Adrenal gland (tissue), 19 donors: ENCODE measurements at places on chromosomes 6 and 20. TPM values are rescaled to one million over a fixed set of nuclear protein-coding genes. Genes with fewer than 3 reads are reported as not detected.
A peak's percentile ranks its signal among the peaks of the same experiment; 100 is the strongest.

Gene TP53TG5
- total RNA-seq: not detected

Gene DDO
- 13.7 TPM for total RNA-seq

Gene SUPT3H
- 56.2 TPM for total RNA-seq

Gene CDK5RAP1
- 24.8 TPM for total RNA-seq

Gene ACTL10
- 2.3 TPM for total RNA-seq

- H3K27me3 ChIP-seq: no peaks in the 10 kb centered on the region
- H3K36me3 ChIP-seq: no peaks in the 10 kb centered on the region
- H3K27ac ChIP-seq: no peak overlapping the region
These were observed 91.2 kb upstream of the EEF1E1 start for GRCh38 chr6:8193541-8193940.

- H3K36me3 ChIP-seq: no peaks in the 10 kb centered on the region
- no peak overlapping the region for H3K27ac ChIP-seq
- DNase-seq: no peak
- H3K4me1 ChIP-seq: no peaks in the 10 kb centered on the region
- no peak overlapping the region for H3K4me3 ChIP-seq
These were observed 89.0 kb downstream of the PSMB1 start for GRCh38 chr6:170464080-170464479.

GRCh38 chr20:54706581-54706980 is 231.2 kb downstream of the DOK5 start:
- H3K27ac ChIP-seq: no peak overlapping the region
- H3K36me3 ChIP-seq: no peaks in the 10 kb centered on the region
- no peak overlapping the region for H3K4me3 ChIP-seq
- no peaks in the 10 kb centered on the region for H3K27me3 ChIP-seq
- no peaks in the 10 kb centered on the region for H3K4me1 ChIP-seq

- H3K36me3 ChIP-seq: no peaks in the 10 kb centered on the region
- DNase-seq: peak; percentile 12
- H3K27me3 ChIP-seq: no peaks in the 10 kb centered on the region
- no peak overlapping the region for H3K4me3 ChIP-seq
- H3K4me1 ChIP-seq: no peaks in the 10 kb centered on the region
- no peak overlapping the region for H3K27ac ChIP-seq
These were observed 21.1 kb downstream of the RTN4IP1 start for GRCh38 chr6:106608080-106608668.

DNA sequence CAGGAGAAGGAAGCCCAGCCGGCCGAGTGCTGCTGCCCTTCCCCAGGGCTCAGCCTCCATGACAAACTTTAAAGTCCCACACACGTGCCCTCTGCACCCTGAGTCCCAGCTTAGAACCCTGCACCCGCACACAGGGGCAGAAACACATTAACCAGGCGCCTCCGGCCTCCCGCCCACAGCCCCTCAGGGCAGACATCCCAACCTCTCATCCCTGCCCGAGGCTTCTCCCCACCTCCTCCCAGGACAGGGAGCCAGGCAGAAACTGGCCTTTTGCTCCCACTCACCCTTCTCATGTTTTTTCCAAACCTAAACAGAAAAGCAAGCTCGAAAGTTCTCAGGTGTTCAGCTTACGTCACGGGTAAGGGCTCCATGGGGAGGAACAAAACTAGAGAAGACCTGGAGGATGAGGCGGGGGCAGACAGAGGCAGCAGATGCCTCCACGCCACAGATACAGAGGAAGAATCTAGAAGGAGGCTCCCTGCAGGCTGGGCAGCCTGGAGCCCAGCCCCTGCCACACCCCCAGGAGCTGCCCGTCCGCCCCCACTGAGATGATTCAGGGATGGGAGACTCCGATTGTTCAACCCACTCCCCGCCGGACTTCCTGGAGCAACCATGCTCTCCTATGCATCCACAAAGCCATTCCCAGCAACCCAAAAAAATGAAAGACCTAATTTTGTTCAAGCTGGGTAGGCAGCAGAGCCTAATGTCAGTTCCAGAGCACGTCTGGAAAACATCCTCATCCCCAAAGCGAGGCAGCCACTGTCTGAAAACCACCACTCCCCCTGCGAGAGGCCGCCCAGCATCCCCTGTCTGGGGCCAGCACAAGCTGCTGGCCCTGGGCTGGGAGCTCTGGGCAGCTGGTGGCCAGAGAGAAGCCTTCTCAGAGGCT is 8.8 kb downstream of the KCNQ2 start:
- H3K4me1 ChIP-seq: no peaks in the 10 kb centered on the region
- no peak overlapping the region for H3K4me3 ChIP-seq
- H3K27me3 ChIP-seq: peaks cover 8% of the 10 kb centered on the region
- no peaks in the 10 kb centered on the region for H3K36me3 ChIP-seq

DNA sequence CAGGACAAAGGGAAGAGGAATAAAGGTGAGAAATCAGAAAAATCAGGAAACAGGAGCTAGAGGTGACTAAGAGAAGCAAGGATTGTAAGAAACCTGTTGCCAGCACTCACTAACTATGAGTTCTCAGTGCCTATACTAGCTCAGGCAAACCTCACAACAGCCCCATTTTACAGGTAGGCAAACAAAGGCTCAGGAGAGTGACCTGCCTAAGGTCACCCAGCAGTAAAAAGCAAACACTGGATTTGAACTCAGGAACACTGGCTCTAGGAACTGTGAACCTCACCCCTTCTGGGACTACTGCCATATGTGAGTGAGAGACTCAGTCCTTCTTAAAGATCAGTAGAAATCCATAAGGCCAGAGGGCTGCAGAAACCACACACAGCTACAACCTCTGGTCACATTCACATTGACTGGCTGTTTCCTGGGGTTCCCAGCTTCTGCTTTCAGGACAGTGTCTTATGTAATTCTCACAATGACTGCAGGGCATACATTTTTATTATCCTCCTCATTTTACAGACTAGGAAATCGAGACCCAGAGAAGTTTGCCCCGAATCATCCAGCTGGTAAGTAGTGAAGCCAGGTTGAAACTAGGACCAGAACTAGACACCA is 80.7 kb upstream of the MAFB start:
- DNase-seq: no peak
- H3K27me3 ChIP-seq: no peaks in the 10 kb centered on the region

GRCh38 chr20:4017051-4017712 is 1.8 kb upstream of the RNF24 start:
- H3K27me3 ChIP-seq: no peaks in the 10 kb centered on the region
- H3K36me3 ChIP-seq: no peaks in the 10 kb centered on the region
- no peaks in the 10 kb centered on the region for H3K4me1 ChIP-seq

DNA sequence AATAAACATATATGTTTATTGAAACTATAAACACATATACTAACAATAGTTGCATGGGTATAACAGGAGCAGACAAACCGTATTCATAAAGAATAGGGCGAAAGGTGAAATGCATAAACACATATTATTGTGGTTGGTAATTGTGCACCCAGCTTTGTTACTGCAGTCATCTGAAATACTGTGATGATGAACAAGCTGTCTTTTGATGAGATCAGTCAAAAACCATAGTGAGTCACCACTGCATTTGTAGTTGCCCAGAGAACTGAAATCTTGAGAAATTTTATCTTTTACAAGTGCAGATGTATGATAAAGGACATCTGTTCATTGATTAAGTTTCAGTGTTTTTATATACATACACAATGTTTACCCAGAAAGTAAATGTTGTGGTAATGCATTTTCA is 133.7 kb downstream of the MYO6 start:
- H3K4me1 ChIP-seq: peaks cover 5% of the 10 kb centered on the region
- no peaks in the 10 kb centered on the region for H3K36me3 ChIP-seq
- DNase-seq: no peak
- no peak overlapping the region for H3K27ac ChIP-seq

DNA sequence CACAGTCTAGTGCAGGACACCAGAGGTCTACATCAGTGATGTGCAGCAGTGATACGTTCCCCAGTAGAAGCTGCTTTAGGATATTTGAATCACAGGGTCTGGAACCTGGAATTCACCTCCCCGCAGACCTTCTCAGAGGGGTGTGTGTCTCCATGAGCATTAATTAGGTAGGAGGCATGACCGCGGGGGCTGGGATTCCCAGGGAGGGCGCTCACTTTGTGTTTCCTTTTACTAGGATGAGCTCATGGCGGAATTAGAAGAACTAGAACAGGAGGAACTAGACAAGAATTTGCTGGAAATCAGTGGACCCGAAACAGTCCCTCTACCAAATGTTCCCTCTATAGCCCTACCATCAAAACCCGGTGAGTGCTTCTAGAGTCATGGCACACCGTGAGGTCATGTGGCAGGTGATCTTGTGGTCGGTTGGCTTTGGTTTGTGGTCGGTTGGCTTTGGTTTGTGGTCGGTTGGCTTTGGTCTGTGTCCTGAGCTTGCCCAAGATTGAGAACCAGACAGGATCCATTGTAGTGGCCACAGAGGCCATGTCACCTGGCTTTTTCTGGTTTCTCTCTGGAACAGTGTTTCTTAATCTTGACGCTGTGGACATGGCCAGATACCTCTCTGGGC is 40.8 kb downstream of the CHMP4B start:
- H3K4me1 ChIP-seq: no peaks in the 10 kb centered on the region
- H3K27me3 ChIP-seq: no peaks in the 10 kb centered on the region
- no peak overlapping the region for H3K27ac ChIP-seq
- no peak for DNase-seq

DNA sequence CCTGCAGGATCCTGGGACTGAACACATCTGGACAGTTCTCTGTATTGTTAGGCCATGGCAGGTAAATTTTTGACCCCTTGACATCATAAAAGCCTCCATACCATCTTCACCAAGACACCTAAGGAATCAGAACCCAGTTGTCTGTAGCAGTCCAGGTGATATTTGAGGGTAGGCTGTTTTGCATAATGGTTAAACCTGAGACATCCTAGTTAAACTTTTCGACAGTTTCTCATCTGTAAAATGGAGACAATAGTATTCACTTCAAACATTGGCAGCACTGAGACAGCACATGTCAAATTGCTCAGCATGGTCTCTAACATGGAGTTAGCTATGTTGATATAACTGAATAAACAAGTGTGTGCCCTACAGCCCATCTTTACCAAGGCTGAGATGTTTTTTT is 24.8 kb downstream of the C6orf62 start:
- no peak for DNase-seq
- H3K36me3 ChIP-seq: no peaks in the 10 kb centered on the region

DNA sequence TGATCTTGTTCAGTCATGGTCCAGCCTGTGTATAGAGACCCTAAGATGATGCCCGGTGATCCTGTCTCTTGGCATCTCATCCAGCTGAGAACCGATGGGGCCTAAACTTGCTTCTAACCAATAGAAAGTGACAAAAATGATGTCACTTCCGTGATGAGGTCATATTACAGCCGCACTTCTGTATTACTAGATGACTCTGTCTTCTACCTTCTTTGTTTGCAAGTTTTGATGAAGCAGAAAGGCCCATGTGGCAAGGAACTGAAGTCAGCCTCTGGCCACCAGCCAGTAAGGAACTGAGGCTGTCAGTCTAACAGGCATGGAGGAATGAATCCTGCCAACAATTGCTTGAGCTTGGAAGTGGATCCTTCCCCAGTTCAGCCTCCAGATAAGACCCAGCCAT is 32.8 kb upstream of the HLA-C start:
- no peak overlapping the region for H3K4me3 ChIP-seq
- H3K27me3 ChIP-seq: peaks cover 22% of the 10 kb centered on the region
- no peaks in the 10 kb centered on the region for H3K4me1 ChIP-seq
- H3K36me3 ChIP-seq: no peaks in the 10 kb centered on the region
- no peak for DNase-seq

- H3K36me3 ChIP-seq: no peaks in the 10 kb centered on the region
- DNase-seq: no peak
- no peak overlapping the region for H3K27ac ChIP-seq
- H3K4me1 ChIP-seq: no peaks in the 10 kb centered on the region
These were observed 42.2 kb upstream of the DACT2 start for GRCh38 chr6:168361766-168362165.

DNA sequence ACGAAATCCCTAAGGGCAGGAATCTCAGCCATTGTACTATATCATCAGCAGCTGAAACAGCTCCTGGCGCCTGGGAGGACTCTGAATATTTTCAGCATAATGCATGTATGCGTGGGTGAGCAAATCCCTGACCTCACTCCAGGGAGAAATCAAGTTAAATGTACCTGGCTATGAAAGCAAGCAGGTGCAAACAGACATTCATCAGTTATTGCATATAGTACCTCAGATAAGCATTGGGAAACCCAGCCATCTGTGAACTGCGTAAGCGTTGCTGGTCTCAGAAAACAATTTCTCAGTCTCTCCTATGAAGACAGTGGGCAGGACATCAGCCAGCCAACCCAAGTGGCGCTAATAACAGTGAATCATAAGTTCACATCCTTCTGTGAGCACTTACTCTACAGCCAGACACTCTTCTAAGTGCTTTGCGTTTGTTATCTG is 622.6 kb downstream of the EPM2A start:
- no peak overlapping the region for H3K4me3 ChIP-seq
- H3K27me3 ChIP-seq: no peaks in the 10 kb centered on the region
- H3K4me1 ChIP-seq: no peaks in the 10 kb centered on the region
- H3K27ac ChIP-seq: no peak overlapping the region
- DNase-seq: no peak

DNA sequence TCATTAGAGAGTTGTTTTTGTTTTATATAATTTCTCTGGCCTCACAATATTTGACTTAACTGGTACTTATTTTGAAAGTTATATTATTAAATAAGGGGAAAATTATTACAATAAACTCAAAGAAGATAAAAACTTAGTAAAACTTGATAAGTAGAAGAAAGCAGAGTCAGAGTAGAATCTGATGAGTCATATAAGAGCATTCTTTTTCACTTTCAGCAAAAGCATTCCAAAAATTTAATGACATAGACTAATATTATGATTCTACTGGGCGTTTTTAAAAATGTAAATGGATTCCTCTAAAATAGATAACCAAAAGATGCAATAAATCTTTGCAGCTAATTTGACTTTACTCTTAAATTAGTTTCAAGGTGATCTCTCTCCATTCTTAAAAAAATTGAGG is 366.3 kb upstream of the IMPG1 start:
- no peaks in the 10 kb centered on the region for H3K4me1 ChIP-seq
- H3K4me3 ChIP-seq: no peak overlapping the region
- DNase-seq: no peak

- H3K36me3 ChIP-seq: no peaks in the 10 kb centered on the region
- no peaks in the 10 kb centered on the region for H3K27me3 ChIP-seq
- H3K4me1 ChIP-seq: no peaks in the 10 kb centered on the region
These were observed 31.3 kb upstream of the HEY2 start for GRCh38 chr6:125718109-125718508.

DNA sequence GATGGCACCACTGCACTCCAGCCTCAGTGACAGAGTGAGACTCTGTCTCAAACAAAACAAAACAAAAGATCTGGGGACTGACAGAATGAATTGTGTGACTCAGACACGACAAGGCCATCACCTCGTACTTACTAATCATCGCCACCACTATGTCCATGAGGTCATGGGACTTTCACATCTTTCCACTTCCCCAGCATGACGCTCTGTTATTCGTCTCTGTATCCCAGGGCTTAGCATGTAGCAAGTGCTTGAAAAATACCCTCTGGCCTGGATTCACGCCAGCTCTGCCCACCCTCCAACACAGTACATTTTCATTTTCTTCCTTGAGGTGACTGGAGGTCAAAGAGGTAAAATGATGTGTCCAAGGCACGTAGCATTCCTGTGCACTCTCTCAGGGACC is 27.8 kb downstream of the FGD2 start:
- no peaks in the 10 kb centered on the region for H3K36me3 ChIP-seq
- peak; percentile 69 for DNase-seq
- H3K4me3 ChIP-seq: no peak overlapping the region
- H3K4me1 ChIP-seq: peaks cover 3% of the 10 kb centered on the region
- no peak overlapping the region for H3K27ac ChIP-seq
- H3K27me3 ChIP-seq: no peaks in the 10 kb centered on the region
